ENCODE measurements at places on chromosomes 1 and 21.

- no peak for DNase-seq
Observed at GRCh38 chr21:41374867-41375533, 13.2 kb downstream of the MX2 start.

DNA sequence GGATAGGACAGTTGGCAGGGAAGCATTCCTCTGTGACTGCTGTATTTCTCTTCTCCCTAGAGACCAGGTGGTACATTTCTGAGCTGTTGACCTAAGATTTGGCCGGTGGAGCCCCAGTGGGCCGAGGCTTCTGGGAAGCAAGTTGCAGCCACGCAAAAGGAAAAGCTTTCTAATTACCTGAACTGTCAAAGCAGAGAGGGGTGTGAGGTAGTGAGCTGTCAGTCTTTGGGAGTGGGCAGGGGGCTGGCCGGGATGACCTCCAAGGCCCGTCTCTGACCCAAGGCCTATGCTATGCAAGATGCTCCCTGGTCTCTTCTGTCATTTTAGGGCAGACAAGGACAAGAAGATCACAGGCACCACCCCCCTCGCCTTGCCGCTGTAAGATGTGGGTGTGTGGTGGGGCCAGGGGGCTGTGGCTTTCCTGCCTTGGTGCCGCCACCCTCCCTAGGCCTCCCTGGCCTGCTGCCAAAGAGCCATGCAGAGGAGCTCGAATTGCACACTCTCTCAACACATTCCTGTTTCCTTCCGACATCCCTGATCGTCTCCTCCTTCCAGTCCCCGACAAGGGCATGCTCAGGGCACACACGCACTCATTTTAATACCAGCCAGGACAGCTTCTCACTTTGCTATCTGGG is 7.7 kb downstream of the PADI1 start:
- DNase-seq = peak; percentile 72

DNA sequence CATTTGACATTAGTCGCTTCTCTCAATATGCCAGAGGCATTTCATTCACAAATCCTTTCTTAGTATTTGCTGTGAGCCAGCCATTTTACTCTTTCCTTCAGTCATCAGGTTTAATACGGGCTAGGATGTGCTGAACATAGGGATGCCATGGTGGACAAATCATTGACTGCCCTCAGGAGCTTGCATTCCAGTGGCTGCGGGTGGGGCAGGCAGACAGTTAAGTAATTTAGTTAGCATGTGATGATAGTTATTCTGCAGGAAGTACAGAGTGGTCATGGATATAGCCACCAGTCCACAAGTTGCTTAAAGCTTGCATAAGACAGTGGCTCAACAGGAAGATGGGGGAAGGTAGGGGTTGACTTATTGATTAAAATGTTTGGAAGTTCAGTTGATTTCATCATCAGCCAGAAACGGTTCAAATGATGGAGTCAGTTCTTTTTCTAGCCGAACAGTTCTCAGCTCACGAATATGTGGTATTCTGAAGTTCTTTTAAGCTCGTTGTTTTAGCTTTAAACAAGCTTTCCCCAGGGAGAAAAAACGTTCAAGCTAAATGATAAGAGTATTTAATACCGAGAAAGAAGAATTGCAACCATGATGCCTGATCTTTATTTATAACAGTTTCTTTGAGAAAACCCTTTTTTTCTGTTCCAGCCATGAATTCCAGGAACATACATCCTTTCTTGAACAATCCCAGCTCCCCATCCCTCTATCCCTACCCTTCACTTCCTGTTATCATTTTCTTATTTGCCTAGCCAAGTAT is 1.4 kb downstream of the SLC22A15 start:
- no peak for DNase-seq

GRCh38 chr1:119611701-119612113 is 36.4 kb downstream of the ZNF697 start:
- DNase-seq = no peak

DNA sequence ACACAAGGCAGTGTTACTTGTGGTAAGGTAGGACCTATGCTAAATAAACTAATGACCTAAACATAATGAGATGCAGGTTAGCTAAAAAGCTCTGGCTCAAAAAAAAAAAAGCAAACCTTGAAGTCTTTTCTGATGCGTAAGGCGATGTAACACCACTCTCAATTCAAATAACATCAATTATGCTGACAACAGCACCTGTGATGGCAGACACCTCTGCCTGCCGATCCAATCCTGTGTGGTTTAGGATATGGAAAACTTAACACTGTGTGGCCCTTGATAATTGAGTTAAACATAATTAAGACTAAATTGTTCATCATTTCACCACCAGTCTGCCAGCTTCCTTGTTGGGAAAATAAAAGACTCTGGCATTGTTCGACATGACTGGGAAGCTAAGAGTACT is 9.1 kb downstream of the RPAP2 start:
- no peak for DNase-seq

DNA sequence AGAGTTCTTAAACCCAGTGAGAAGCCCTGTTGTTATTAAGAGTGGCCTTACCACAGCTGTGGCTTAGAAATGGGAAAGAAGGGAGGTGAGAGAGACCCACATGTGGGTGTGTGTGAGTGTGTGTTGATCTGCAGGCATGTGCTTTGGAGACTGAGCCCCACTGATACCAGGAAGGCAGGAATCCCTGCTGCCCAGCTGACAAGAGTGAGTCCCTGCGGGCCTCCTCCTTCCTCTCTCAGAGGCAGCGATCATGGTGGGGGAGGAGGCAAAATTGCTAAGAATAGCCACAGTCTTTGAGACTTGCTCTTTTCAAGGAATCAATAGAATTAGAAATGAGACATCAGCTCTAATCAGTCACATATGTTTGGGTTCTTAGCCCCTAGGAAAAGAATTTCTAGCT is 87.0 kb upstream of the WARS2 start:
- no peak for DNase-seq

- DNase-seq = no peak
Observed at GRCh38 chr1:222331340-222331739, 216.6 kb downstream of the HHIPL2 start.

DNA sequence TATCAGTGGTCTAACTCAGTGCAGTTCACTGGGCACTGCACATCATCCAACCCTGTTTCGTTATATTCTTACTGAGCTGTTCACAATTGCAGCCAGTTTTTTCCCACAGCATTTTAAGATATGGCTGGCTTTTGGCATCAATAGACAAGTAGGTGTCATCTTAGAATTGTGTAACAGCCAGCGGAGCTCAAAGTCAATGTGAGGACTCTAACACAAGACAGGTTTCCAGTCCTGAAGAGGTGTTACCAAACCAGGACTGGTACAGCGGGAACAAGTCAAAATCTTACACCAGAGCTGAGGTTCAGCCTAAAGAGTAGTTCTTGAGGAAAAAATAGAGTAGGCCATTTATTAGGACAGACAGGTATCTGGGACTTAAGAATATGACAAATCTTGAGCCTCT is 313.3 kb downstream of the SEC16B start:
- no peak for DNase-seq

DNA sequence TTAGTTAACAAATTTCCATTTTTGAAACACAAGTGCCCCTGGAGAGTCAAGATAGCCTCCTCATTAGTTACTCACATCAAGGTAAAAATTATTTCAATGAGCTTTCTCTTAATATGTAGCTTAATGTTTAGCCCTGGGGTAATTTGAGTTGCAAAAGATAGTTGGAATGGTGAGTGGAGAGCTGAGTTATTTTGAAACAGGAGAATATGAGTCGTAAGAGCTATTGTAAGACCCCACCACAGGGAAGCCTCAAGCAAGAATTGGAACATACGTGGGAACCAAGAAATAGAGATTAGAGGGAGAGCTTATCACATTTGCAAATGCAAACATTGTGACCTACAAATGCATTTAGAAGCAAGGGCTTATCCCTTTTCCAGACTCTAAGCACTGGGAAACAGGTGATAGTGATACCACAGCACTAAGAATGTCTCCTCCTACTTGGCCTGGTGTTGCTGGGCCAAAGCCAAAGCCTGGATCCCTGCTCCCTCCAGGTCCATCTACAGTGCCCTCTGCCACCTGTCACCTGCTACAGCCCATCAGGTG is 635.1 kb downstream of the PTPRC start:
- no peak for DNase-seq

DNA sequence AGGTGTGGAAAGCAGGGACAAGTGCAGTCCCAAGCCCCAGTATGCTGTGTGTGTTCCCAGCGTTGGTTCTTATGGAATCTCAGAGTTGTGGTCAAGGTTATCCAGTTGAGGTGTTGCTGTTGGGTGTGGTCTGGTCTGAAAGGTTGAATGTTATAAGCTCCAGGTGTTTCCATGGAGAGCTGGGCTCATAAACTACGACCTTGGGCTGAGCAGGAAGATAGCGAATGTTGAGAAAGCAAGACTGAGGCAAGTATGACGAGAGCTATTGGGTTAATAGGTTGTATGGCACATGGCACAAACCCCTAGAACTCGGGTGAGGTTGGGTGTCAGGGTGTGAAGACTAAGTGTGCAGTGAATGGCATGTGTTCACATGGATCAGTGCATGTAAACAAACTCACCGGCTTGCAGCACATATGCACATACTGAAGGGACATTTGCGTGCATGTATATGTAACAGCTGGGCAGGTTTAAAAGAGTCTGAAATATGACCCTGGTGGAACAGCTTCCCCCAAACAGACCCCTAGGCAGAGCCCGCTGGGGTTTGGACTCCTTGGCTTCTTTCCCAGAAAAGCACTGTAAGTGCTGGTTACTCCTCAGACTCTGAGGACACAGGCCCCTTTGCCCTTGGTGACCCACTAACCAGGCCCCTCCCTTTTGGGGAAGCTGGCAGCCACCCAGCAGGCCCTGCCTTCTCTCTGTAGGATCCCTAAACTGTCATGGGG is 117.5 kb downstream of the NAV1 start:
- DNase-seq = peak; percentile 71

DNA sequence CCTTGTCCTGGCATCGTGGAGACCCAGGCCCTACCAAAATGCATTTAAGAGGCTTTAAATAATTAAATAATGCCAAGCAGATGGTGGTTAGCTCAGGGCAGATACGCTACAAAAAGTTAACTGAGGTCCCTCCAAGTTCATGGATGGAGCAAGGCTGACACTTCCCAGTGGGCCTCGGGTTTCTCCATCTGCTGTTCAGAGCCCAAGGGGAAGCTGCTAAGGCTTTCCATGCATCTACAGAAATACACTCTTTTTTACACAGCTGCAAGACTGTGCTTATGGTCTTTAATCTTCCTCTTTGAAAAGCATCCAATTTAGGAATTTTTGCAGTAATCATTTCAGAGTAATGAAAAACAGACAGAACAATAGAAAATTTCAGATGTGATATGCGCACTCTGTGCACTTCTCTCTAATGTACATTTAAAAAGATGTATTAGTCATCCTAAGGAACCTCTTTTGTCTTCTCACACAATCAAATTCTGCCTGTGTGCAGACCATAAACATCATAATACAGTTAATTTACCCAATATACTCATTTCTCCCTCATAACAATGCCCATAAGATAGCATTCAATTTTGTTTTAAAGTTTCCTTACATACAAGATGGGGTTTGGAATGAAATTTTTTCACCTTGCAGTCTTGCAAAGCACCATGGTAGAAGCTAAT is 173.2 kb upstream of the ATP1B1 start:
- DNase-seq = no peak

DNA sequence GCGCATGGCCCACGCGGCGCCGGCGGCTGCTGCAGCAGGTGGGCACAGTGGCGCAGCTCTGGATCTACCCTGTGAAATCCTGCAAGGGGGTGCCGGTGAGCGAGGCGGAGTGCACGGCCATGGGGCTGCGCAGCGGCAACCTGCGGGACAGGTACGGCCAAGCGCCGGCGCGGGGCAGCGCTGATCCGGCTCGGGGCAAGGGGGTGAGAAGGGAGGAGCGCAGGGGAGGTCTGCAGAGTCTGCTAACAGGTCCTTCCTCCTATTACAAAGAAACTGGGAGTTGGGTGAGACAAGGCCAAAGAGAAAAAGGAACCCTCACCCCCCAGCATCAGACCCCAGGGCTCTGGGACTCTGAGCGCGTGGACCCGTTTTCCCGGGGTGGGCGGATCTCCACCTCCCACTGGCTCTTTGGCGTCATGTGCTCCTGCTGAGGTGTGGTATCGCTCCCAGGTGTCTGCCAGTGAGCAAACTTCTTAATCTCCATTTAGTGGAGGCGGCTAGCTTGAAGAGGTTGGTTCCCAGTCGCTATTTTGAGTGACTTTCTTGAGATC is 431 bp downstream of the MTARC1 start:
- no peak for DNase-seq

GRCh38 chr1:164511001-164511705 is 47.8 kb upstream of the PBX1 start:
- DNase-seq = no peak

- DNase-seq = no peak
Observed at GRCh38 chr1:3945916-3946840, 46.1 kb upstream of the C1orf174 start.

Data from urinary bladder (tissue), 4 donors.